ENCODE measurements at places on chromosomes 11 and 22.

GRCh38 chr11:69658626-69659450 is 16.3 kb downstream of the LTO1 start:
- no peak for DNase-seq

GRCh38 chr11:9091044-9091922 is at the start of gene SCUBE2:
Gene SCUBE2 (minus strand): TSS chr11:9091599. CDS start chr11:9091528, 71 bp downstream.
- DNase-seq, result no peak

DNA sequence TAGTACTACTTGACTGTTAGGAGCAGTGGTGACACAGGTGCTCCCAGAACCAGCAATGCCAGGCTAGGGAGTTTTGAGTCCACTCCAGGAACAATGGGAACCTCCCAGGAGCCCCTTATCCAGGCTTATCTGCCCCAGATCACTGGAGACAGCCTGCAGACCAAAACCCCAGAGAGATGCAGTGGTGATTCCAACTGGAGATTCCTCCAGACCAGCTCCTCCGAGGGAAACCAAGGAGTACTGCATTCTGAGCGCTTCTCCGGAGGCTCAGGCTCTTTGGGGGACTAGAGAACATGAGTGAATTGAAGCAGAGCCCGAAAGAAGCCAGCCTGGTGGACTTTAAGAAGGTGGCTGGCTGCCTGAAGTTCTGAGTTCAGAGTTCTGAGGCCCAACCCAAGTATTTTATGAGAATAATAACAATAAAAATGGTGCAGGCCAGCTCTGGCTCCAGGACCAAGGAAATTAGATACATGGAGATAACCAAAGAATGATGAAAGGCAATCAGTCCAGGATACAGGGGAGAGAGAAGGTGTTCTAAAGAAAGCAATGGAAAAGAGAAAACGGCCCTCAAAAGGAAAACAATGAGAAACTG is 1.3 kb upstream of the TMEM25 start:
- DNase-seq, result no peak

DNA sequence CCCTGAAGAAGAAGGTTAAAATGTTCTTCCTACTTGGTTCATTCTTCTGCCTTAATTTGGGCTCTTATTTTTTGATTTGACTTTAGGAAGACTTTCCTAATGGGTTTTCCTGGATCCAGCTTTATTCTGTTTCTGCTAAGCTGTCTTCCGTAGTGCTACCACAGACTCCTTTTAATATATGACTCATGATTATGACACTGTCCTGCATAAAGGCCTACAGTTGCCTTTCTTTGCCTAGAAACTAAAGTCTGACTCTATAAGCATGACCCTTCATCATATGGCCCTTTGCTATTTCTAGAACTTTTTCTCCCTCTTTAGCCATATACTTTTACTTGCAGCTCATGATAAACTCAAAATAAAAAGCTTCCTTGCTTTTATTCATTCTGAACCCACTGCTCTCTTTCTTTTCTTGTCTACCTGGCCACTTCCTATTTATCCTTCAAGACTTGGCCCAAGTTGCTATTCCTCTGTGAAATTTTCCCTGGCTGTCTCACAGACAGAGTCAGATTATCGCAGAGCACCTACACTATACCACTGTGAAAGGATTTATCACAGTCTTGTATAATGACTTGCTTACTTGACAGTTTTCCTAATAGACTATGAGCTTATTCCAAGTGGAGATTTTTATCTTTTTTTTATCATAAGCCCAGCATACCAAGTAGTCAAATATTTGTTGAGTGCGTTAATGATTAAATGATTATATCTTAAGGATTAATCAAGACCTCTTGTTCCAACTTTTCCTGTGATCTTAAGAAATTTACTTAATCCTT is 24.7 kb downstream of the TBCEL start:
- DNase-seq, result no peak

DNA sequence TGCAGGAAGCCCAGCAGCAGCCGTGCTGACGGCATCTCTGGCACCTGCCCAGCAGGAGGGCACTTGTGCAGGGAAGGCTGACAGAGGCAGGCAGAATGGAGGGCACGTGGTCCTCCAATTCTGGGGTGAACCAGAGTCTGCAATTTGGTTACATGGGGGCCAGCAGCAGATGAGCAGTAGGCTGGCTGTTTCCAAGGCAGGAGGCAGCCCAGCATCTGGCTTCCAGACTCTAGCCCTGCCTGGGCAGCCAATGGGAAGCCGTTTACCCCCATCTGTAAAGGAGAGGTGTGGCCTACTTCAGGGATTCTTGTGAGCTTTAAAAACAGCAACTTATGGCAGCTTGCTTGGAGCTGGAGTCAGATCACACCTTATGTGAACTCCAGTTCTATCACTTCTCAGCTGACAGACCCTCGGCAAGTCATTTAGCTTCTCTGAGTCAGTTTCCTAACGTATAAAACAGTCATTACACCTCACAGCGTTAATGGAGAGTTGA is 27.9 kb upstream of the RASL10A start:
- no peak for DNase-seq

DNA sequence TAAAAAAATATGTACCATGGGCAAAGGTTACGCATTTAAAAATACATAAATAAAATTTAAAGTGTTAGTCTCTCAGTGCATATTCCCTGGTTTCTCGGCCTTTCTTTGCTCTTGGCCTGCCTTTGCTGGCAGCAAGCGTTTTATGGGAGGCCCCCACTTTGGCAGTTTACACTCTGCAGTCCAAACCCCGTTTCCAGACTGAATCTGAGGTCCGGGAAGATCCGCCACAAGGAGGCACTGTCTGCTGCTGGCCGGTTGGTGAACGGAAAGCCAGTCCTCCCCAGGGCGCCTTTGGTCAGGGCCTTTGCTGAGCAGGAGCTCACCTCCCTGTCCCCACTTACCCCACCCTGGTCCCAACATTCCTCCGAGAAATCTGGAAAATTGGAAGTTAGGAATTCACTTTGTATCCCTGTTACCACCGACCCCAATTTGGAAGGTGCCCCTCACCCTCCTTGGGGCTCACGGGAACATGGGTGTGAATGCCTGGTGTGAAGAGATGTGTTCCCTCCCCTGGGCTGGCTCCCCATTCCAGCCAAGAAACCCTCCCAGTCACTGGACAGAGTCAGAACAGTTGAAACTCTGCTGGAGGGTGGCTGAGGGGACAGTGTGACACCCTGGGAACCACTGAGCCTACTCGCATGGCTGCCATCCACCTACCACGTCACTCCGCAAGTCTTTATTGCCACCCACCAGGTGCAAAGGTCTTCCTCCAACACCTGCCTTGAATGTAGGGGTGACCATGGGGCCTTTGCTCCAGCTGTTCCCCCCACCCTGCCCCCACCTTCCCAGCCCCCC is 9.4 kb upstream of the SF1 start:
- DNase-seq, result peak; percentile 74

- DNase-seq, result no peak
Observed at GRCh38 chr22:46038174-46038487, 61.2 kb upstream of the WNT7B start.

- DNase-seq, result peak; percentile 44
Observed at GRCh38 chr22:39773976-39774539, 119.5 kb downstream of the ENTHD1 start.

DNA sequence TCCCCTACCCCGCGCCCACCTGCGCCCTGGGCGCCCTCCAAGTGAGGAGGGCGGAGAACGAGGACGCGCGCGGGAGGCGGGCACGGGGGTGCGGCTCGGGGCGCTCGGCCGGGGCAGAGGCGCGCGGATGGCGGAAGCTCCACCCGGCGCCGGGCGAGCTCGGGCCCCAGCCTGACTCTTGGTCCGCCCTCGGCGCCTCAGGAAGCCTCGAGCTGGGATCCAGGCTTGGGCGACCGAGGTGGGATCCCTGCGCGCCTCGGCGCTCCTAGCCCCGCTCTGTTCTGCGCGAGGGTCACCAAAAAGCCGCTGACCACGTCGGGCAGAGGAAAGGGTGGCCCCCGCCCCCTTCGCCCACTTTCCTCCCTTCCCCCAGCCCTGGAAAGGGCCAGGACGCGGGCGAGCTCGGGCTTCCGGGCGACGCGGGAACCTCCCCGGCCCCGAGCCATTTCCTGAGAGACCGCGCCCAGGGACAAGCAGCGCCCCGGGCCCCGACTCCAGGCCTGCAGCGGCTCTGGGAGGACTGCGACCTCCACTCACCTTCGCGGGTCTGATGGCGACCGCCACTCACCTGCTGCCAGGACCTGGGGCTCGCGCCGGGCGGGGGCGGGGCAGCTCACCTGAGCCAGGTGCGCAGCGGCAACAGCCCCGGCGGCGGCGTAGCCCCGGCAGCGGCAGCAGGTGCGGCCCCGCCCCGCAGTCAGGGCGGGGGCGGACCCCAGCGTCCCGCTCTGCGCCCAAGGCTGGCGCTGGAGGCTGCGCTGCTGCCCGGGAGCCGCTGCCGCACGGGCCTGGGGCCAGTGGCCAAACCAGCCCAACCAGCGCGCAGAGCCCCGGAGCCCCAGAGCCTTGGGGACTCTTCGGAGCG is 2.2 kb upstream of the SIGIRR start:
- DNase-seq, result peak; percentile 52

GRCh38 chr11:73509188-73509587 is 88.7 kb downstream of the FAM168A start:
- no peak for DNase-seq

DNA sequence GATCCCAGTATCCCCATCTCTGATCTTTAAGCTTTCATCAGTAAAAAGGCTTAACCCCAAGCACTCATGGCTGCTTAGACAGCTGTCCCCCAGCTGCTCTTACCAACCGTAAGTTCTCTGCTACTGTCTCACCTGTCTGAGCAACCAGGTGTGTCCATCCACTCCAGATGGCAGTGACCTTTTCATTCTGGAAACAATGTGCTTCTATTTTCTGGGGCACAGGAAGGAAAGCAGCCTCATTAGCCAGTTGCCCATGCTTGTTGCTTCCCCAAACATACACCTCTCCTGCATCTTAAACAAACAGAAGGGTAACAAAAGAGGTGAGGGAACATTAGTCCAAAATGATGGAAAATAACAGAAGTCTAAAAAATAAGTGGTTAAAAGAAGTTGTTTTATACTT is 24.4 kb downstream of the SERGEF start:
- DNase-seq, result no peak

DNA sequence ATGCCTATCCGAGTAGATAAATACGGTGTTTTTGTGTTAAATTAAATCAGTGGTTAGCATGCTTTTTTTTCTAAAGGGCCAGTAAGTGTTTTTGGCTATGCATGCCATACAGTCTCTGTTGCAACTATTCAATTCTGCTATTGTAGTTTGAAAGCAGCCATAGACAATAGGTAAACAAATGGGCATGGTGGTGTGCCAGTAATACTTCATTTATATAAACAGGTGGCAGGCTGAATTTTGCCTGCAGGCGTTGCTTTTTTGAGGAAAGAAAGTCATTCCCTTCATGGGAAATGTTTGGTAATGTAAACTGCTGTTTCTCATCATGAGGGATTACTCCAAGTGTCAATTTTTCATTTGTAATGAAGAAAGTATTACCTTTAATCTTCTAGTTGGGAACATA is 106.5 kb downstream of the TMEM135 start:
- DNase-seq, result no peak

DNA sequence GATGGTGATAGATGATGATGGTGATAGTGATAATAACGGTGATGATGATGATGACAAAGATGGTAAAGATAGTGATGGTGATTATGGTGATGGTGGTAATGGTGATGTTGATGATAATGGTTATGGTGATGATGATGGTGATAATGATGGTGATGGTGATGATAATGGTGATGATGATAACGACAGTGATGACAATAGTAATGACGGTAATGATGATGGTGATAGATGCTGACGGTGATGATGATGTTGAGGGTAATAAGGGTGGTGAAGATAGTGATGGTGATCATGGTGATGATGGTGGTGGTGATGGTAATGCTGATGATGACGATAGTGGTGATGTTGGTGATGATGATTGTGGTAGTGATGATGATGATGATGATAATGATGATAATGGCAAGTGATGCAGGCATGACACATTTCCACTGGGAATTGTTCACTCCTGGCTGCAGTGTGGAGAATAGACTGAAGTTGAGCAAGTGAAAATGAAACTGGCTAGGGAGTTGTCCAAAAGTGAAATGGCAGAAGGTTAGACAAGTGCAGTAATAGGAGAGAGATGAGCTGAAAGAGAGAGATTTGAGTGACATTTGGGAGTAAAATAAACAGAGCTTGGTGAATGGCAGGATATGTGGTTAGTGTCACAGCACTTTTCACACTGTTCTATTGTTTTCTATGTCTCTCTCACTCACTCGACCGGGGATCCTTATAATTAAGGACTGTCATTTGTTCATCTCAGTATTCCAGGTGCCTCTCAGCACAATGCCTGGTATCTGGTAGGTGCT is 992.5 kb downstream of the OPCML start:
- DNase-seq, result no peak

DNA sequence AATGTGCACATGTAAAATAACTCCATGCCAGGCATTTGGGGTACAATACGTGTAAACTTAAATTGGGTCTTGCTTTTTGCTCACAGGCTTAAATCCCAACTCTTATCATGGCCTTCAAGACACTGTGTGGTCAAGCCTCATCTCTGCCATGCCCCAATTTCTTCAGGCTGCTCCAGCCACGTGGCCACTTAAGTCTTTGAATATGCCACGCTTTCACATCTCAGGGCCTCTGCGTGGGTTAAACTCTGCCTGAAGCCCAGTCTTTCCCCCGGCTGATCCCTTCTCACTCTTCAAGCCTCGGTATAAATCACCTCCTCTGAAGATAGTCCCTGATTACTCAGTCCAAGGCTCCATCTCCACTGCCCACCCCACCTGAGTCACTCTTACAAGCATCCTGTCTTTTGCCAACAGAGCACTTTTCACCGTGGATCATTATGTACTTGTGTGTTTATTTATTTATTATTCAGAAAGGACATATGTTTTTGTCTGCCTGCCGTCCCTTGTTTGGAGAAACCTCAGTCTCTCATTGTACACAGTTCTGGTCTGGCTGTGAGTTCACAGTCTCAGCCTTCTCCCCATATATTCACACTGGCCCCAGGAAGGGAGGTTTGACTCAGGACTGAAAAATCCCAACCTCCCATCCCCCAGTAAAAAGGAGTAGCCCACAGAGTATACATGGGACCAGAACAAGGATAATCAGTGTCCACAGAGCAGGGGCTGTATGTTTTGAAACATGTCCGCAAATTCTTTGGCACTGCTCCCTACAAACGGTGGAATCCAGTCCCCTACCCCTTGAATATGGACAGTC is 344.7 kb downstream of the MN1 start:
- DNase-seq, result no peak

- no peak for DNase-seq
Observed at GRCh38 chr11:19433791-19434190, 193.0 kb upstream of the E2F8 start.

- DNase-seq, result no peak
Observed at GRCh38 chr11:106105986-106106385, 28.5 kb downstream of the AASDHPPT start.

DNA sequence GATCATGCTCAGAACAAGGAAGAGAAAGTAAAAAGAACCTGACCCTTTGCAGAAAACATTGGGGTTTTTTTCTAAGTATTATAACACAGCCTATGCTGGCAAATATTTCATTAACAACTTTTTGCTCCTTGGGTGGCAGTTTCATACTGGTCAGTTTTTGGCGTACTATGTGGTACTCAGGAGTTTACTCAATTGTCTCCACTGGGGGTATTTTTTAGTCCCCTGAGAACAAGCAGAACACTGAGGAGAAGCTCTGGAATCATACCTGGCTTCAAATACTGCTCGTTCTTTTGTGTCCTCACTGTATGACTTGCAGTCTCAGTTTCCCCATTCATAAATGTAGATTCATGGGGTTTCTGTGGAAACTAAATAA is 90.4 kb downstream of the SERGEF start:
- no peak for DNase-seq

- no peak for DNase-seq
Observed at GRCh38 chr22:36009085-36009484, 19.5 kb downstream of the RBFOX2 start.
